Foreskin fibroblast (primary cell): ENCODE measurements at places on chromosomes 1 and 21.

DNA sequence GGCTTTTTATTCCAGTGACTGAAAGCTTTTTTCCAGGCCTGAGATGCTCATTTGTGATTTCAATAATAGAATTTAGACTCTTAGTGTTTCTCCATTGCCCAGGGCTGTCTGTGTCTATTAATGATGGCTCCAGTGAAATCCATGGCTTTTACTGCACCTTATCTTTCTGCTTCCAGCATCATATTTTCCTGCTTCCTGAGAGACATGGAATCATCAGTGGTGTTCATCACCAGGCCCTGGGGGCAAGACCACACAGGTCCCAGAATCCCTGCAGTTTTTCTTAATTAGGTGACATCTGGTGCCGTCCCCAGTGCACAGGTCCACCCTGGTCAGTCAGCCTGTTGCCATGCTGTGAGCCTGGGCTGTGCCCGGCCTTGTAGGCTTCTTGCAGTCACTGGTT is 15.5 kb downstream of the NT5C1A start:
- no peak for DNase-seq

DNA sequence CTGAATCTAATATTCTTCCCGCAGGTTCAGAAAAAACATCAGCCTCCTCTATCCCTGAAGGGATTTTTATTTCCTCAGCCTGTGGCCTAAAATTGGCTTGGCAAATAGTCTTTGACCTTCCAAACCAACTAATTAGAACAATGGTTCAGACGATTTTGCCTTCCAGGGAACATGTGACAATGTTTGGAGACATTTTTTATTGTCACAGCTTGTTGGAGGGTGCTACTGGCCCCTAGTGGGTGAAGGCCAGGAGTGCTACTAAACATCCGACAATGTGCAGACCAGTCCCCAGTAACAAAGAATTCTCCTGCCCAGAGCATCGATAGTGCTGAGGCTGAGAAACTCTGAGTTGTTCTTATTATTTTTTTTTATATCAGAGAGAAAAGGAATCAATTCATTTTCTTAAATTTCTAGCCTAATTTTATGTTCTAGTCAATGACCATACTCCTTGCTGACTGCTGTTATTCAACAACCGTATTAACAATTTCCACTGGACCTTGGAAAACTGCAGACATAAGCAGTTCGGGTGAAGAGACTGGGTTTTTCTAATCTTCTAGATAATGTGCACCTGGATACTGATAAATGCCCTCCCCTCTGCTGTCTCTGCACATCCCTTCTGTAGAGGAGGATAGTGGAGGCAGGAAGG is 280.7 kb downstream of the LMX1A start:
- peak; percentile 65 for DNase-seq

- no peak for DNase-seq
These were observed 8.1 kb downstream of the PAQR7 start for GRCh38 chr1:25867210-25867991.

DNA sequence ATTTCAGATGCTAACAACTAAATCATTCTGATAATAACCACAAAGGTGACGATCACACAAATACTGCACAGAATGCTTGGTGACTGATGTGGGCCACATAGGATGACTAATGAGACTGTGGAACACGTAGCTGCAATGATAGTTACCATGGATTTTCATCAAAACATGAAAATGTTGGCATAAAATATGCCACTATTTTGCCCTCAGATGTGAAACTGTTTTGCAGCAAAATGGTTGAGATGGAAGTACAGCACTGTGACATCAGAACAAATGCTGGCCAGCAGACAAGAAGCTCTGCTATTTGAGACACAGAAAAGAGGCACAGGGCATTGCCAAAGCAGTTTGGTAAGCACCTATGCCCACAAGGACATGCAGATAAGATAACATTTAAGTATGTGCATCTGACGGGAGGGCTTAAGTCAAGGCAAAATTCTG is 83.8 kb downstream of the NIBAN1 start:
- DNase-seq = no peak

DNA sequence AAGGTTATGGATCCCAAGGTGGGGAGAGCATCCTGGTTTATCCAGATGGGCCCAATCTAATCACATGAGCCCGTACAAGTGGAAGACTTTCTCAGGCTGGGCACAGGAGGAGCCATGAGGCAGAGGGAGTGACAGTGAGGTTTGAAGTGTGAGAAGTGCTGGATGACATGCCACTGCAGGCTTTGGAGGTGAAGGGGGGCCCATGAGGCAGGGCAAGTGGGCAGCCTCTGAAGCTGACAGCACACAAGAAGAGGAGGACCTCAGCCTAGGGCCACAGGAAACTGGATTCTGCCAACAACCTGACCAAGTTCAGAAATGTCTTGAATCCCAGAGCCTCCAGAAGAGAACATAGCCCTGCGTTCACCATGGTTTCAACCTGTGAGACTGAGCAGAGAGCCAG is 311.6 kb downstream of the DISC1 start:
- no peak for DNase-seq

DNA sequence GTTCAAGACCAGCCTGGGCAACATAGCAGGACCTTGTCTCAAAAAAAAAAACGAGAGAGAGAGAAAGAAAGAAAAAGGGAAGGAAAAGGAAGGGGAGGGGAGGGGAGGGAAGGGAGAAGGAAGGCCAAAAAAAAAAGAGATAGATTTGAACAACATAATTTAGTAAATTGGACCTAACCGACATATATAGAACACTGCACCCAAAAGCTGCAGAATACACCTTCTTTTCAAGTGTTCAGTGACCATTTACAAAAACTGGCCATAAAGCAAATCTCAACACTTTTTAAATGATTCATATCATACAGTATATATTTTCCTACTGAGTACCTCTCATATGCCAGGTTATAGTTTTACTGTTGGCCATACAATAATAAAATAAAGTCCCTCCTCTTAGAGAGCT is 6.9 kb downstream of the TSTD1 start:
- DNase-seq = no peak

DNA sequence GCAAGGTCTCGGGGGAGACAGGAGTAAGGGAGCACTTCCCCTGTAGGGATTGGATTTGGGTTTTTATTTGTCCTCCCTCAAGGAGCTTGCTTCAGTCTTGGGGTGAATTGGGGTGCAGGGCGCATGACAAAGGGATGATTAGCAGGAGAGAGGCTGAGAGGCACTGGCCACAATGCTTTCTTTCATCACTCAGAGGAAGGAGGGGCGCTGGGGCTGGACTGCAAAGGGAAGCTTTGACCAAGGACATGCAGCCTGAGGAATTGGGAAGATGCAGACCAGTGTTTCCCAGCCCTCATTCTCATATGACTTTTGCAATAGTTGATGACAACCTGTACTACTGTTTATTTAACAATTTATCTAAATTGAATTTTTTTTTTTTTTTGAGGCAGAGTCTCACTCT is 34.1 kb upstream of the PDPN start:
- DNase-seq = no peak

DNA sequence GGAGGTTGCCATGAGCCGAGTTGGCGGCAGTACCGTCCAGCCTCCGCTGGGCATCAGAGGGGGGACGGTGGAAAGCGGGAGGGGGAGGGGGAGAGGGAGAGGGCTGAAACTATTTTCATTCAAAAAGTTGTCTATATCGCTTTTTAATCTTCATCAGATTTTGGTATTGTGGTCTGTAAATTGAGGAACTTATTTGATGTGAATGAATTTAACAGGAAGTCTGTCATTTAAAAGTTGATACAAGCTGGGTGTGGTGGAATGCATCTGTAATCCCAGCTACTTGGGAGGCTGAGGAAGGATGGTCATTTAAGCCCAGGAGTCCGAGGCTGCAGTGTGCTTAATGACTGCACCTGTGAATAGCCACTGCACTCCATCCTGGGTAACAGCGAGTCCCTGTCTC is 3.0 kb upstream of the EPHX4 start:
- no peak for DNase-seq

GRCh38 chr1:1835546-1835945 is 55.3 kb downstream of the GNB1 start:
- no peak for DNase-seq

DNA sequence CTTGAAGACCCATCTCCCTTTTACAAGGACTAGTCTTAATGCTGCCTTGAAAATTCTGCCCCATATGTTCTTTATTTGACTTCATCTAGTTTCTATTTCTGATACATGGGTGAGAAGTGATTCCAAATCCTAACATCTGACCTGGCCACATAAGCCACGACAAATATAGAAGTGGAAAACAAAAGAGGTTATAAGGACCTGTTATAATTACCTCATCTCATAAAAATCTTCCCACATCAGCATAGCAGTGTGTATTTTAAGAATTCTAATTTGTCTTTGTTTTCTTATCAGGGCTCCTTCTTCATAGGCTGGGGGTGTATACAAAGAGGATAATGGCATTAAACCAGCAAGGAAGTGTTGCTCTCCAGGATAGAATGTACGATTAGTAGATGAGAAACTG is 1007.4 kb downstream of the TTLL7 start:
- DNase-seq = no peak

DNA sequence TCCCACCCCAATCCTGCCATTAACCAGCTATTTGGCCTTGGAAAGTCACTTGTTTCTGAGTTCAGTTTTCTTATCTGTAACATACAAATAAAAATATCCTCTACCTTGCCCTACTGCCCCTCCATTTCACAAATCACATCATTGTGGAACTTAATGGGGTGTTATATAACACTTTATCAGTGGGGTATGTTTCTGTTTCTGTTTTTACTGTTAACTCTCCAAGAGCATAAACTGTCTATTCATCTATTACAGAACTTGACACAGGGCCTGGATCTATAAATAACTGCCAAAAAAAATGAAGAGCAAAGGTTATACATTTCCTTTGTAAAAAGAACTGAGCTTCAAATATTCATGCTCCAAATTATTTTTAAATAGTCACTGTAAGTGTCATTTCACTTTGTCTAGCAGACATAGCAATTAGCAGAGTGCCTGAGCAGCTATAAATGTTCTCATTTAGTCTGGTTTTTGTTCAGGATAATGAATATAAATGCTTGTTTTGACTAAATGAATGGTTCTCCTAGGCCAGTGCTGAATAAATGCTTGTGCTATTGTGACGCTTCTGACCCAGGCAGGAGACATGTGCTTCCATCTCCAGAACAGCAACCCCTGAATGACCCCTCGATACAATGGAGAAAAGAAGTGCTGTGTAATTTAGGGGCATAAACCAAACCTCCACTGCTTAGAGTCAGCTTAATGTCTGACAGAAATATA is 7.4 kb downstream of the PIGM start:
- DNase-seq = no peak

GRCh38 chr1:14163246-14163645 is 435.2 kb upstream of the KAZN start:
- DNase-seq = no peak

DNA sequence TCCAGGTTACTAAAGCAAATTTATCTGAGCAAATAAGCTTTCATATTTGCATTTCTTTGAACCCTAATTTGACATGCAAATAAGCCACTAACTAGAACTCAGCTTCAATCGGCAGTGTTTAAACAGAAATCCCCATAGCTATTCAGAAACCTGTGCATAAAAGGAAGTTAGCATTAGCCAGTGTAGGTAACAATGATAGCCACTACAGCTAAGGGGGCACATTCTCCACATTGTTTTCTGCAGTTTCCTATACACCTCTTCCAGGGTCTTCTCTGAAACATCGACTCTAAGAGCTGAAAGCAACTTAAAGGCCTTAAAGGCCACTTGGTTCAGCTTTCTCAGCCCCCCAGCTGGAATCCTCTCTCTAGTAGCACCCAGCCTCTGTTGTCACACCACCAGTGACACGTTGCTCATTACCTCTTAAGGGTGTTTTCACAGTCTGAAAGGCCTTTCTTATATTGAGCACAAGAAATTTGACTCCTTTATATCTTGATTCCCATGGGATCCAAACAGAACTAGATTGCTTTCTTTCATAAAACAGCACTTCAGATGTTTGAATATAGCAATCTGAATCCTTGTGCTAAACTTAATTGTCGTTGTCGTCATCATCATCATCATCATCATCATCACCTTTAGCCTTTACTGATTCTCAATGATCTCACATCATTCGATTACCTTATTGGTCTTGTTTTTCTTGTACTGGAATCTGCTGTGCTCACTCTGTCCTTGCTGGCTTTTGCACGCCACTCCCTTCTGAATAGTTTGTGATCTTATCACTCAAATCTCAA is 93.9 kb upstream of the DAB1 start:
- no peak for DNase-seq

GRCh38 chr1:21437341-21437640 is 2.6 kb upstream of the NBPF3 start:
- no peak for DNase-seq

GRCh38 chr1:204127597-204128242 is 24.1 kb downstream of the ETNK2 start:
- peak; percentile 95 for DNase-seq

DNA sequence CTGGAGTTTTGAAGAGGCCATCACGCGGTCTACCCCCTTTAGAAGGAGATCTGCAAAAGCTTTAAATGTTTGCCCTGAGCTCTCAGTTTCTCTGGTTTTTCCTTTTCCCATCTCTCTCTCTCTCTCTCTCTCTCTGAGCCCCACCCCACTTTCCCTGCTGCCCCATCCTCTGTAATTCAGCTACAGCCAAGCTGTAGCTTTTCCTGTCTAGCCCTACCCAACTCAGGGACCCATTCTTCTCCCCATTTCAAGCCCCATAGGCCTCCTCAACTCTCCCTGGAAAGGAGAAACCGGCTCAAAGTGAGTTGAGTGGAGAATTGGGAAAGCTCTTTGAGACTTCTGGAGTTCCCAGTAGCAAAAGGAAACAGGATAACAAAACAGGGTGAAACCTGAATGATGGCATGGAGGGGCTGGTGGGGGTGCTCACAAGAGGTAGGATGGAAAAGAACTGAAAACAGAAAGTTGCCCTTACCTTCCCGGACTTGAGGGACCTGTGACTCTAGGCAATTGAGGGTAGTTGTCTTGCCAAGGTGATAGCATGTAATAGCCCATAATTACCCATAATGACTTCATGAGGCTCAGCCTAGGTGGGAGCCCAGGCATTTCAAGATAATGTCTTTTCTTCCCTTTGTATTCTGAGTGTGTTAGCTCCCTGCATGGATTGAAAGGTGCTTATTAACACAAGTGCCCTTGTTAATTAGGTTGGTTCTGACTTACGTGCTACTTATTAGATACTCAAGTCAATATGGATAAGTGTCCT is 84.9 kb downstream of the SLC16A1 start:
- DNase-seq = no peak

DNA sequence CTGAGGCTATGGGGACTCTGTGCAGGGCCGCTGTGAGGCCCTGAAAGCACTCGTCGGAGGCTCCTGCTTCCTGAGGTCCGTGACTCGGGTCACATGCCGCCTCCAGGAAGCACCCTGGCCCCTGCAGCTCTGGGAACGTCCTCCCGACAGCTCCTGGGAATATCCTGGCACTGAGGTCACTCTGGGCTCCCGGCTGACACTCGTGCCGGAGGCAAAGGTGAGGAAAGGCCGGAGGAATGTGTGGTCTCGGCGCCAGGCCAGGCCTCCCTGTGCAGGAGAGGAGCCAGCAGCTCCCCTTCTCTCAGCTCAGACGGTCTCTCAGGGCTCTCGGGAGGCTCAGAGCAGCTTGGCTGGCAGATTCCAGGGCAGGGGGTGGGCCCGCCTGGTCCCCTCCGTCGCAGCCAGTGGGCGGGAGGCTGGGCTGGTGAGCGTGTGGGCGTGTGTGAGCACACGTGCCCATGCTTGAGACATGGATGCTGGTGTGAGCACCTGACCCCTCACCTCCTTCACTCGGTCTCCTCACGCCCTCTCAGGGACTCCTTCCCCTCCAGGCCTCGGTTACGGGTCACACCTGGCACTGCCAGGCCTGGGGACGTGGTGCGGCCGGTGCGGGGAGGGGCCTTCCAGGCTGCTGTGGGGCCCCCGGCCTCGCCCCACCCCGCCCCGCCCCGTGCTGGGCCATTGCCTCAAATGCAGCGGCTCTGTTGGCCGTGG is 5.5 kb upstream of the RNF223 start:
- peak; percentile 91 for DNase-seq
